Activated CD4-positive, alpha-beta T cell treated with anti-CD3 and anti-CD28 coated beads, Interleukin-2, amount 50 U/mL, for 16 hours (primary cell): ENCODE measurements at places on chromosomes 2 and 18.

- no peak for DNase-seq
Observed at GRCh38 chr18:3015204-3015592, 2.3 kb upstream of the LPIN2 start.

DNA sequence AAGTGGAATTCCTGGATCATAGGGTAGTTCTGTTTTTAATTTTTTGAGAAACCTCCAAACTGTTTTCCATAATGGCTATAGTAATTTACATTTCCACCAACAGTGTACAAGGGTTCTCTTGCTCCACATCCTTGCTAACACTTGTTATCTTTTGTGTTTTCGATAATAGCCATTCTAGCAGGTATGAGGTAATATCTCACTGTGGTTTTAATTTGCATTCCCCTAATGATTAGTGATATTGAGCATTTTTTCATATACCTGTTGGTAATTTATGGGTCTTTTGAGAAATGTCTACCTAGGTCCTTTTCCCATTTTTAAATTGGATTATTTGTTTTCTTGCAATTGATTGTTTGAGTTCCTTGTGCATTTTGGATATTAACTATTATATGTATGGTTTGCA, 39.6 kb downstream of the DIS3L2 start:
- no peak for DNase-seq

DNA sequence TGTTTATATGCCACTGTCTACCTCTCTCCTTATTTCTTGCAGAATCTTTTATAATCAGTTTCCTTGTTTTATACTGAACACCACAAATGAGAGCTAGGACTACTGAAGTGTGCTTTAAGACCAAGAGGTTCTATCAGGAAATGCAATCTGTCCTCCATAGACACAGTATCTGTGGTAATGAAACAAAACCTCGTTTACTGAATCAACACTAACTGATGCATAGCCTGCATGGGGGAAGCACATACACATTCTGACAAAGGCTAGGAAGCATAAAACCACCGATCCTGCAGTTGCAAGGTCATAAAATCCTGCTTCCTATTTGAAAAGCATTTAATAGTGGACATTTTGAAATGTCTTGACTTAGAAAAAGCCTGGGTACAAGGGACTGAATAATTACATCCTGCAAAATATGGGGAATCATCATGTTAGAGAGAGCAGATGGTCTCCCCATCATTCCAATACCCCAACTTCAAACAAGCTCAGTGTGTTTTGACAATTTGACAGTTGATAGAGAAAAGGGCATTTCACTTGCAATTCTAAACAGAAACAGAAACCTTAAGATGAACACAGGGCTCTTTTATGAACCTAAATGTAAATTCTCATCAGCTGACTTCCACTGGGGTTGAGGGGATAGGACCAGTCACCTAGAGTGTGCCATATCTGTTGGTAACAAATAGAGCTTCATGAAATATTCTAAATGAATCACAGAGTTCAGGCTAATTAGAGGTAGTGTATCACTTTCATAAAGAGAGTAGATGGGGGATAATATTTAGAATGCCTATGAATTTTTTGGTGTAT, 1845.6 kb upstream of the PIK3C3 start:
- DNase-seq: no peak

DNA sequence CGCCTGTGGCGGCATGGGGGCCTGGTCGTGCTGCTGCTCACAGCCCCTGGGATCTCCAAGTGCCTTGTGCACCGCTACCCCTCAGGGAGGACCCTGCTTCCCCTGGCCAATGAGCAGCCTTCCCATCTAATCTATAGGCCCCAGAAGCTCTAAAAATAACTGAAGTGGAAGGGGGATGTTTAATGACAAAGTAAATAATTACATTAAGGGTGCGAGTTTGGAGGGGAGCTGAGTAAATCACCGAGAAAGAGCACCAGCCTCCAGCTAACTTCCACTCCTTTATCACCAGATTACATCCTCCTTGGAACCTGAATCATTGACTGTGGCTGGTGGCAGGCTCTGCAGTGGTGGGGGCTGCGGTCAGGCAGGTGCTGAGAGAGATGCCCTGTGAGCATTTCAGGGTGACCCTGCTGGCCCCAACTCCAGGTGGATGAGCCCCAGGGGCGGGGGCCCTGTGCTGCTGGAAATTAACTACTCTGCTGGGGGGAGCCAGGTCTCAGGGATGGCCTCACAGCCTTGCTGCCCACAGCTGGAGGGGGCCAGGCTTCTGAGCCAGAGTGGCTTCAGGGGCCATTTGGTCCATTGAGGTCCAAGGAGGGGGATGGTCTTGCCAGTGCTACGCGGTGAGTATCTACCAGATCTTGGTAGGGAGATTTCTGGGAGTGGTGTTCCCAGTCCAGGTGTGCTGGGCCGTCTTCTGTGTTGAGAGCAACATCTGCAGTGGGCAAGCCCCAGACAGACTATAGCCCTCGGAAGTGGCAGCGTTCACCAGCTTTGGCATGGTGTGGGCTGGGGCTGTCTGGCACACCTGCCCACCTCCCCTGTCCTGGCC, 74.2 kb downstream of the GLI2 start:
- no peak for DNase-seq

- no peak for DNase-seq
Observed at GRCh38 chr2:218273908-218274249, 3.6 kb downstream of the PNKD start.

GRCh38 chr2:189681903-189682302, 7.4 kb downstream of the ANKAR start:
- no peak for DNase-seq

GRCh38 chr2:151765760-151766410, 31.6 kb upstream of the NEB start:
- no peak for DNase-seq

GRCh38 chr2:230050136-230050535, 18.6 kb downstream of the SLC16A14 start:
- no peak for DNase-seq

- DNase-seq: no peak
Observed at GRCh38 chr2:101349893-101350662, 37.2 kb downstream of the CREG2 start.

DNA sequence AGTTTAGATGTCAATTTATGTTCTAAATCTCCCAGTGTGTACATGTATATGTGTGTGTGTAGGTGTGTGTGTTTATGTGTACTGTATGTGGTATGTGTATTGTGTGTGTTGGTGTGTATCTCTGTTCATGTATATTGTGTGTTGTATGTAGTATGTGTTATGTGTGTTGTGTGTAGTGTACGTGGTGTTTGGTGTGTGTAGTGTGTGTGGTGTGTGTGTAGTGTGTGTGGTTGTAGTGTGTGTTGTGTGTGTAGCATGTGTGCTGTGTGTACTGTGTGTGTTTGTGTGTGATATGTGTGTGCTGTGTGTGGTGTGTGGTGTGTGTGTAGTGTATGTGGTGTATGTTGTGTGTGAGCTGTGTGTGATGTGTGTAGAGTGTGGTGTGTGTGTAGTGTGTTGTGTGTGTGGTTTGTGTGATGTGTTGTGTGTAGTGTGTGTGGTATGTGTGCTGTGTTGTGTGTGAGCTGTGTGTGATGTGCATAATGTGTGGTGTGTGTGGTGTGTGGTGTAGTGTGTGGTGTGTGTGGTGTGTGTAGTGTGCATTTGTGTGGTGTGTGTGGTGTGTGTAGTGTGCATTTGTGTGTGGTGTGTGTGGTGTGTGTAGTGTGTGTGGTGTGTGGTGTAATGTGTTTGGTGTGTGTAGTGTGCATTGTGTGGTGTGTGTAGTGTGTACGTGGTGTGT, 5.2 kb upstream of the RTP5 start:
- no peak for DNase-seq

DNA sequence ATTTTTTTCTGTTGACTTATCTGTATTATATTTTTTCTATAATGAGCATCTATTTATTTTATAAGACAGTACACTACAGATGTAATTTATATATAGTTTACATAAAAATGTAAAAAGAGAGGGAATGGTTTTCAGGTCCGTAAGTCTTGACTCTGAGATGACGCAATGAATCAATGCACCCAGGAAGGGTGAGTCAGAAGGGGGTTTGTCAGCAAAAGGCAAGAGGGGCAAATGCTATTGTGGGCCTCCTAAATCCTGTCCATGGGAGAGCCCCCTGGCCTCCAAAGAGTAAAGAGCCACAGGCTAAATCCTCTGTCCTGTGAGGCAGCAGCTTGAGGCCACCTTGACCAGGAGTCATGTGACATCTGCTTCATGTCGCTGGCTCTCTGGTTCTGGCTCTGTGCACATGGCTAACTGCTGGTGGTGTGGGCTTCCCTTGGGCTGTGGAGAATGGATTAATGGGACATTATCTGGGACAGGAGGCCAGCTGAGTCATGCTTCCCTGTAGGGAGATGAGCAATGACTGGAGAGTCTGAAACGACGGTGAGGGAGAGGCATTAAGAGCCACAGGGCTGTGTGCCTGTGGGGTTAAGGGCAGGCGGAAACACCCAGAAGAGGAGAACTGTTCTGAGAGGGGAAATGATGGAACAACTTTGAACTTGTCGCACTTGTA, 22.8 kb upstream of the ASB18 start:
- no peak for DNase-seq

GRCh38 chr2:138615257-138615656, 113.7 kb downstream of the SPOPL start:
- no peak for DNase-seq

GRCh38 chr2:231987124-231987727, 25.7 kb downstream of the DIS3L2 start:
- no peak for DNase-seq

DNA sequence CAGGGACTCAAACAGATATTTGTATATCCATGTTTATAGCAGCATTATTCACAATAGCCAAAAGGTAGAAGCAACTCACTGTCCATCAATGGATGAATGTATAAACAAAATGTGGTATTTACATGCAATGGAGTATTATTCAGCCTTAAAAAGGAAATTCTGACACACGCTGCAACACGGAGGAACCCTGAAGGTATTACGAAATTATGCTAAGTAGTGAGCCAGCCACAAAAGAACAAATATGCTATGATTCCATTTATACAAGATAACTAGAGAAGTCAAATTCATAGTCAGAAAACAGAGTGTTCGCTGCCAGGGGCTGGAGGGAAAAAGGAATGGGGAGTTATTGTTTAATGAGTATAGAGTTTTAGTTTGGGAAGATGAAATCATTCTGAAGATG, 61.0 kb upstream of the CDKL4 start:
- DNase-seq: no peak

GRCh38 chr2:28972778-28973335, 8.2 kb upstream of the TOGARAM2 start:
- DNase-seq: no peak

DNA sequence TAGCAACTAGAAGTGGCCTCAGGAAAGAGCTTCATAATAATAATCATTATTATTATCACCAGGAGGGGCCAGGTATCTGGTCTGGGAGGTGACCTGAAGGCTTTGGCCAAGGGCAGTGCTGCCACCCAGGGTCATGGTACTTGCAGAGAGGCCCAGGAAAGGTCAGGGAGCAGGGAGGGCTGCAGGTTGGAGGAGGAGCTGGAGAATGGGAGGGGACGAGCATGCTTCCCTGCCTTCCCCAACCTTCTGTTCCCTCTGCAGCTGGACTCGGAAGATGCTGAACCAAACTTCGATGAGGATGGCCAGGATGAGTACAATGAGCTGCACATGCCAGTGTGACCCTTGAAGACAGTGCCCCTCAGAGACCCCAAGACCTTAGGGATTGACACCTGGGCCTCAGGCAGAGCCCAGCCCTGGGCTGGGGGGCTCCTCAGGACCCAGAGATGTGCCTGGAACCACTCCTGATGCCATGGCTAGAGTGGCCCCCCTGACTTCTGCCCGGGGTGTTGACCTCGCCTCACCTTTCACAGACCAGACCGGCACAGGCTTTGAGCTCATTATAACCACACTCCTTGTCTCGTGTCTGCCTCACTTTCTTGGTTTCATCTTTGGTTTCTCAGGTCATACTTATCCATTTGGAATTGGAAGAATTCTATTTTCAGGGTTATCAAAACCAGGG, 14.1 kb downstream of the SLC4A3 start:
- no peak for DNase-seq

DNA sequence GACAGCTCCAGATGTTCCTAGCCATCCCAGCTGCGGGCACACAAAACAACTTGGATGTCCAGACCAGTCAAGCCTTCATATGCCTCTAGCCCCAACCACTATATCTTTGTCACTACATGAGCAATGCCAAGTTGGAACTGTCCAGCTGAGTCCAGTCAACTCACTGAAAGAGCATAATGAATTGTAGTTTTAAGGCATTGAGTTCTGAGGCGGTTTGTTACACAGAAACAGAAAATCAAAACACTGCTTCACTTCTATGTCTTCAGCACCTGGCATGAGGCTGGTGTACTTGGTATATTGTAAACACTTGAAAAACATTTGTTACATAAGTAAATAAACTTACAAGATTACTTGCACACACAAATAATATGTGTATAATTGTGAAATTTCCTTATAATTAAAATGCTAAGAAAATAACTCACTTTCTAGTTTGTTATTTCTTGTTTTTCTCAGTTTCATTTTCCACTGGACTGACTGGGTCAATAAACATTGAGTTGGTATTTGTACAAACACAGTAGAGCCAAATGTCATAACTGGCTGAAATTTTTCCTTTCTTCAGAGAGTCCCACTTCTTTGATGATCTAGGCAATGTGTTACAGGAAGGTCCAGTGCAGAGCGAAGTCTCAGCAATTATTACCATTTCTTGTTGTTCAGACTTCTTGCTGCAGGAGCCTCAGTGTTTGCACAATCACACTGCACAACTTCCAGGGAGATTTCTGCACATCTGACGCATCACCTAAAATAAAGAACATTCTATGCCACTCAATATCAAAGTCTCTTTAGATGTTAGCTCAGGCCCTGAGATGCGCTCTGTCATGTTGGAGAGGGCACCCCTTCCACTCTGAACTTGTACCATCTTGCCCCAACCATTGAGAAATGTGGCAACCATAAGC, 38.2 kb upstream of the DPP4 start:
- DNase-seq: no peak

GRCh38 chr2:85772841-85773491, 19.2 kb downstream of the ATOH8 start:
- no peak for DNase-seq

DNA sequence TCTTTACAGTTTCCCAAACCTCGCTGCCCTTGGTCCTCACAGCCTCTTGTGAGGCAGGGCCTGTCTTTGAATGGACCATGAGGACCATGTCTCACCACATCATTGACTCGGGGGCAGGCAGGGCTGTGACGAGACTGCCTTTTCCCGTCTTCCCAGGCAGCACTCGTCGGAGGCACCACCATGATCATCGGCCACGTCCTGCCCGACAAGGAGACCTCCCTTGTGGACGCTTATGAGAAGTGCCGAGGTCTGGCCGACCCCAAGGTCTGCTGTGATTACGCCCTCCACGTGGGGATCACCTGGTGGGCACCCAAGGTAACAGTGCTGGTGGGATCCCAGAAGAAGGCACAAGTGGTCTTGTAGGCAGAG, 45.7 kb upstream of the MAPRE3 start:
- no peak for DNase-seq

GRCh38 chr18:39681061-39681460, 2115.5 kb upstream of the CELF4 start:
- no peak for DNase-seq
